ENCODE measurements at places on chromosomes 12 and 14. TPM values are rescaled to one million over a fixed set of nuclear protein-coding genes. Genes with fewer than 3 reads are reported as not detected.

The ADAMTS20 gene
- not detected for polyA plus RNA-seq

The AKAP6 gene
- 14.0 TPM for polyA plus RNA-seq

The SLC2A14 gene
- polyA plus RNA-seq = not detected

The TMEM63C gene
- under 0.01 TPM for polyA plus RNA-seq

The PRB2 gene
- not detected for polyA plus RNA-seq

The DBX2 gene
- polyA plus RNA-seq = not detected

The P2RX4 gene
- polyA plus RNA-seq = 4.4 TPM

The GRIN2B gene
- polyA plus RNA-seq = 0.01 TPM

The SMAGP gene
- 7.3 TPM for polyA plus RNA-seq

The IL22 gene
- not detected for polyA plus RNA-seq

The STK38L gene
- 23.5 TPM for polyA plus RNA-seq

The KRT78 gene
- 0.07 TPM for polyA plus RNA-seq

The SLC6A12 gene
- 0.14 TPM for polyA plus RNA-seq

The FOXA1 gene
- not detected for polyA plus RNA-seq

The SLC38A6 gene
- 2.6 TPM for polyA plus RNA-seq

The THTPA gene
- polyA plus RNA-seq = 20.8 TPM

The CMKLR1 gene
- 2.2 TPM for polyA plus RNA-seq

The VRTN gene
- not detected for polyA plus RNA-seq

The PLEKHG7 gene
- not detected for polyA plus RNA-seq

Measured in heart right ventricle (tissue), 16 donors.